Activated CD8-positive, alpha-beta T cell treated with anti-CD3 and anti-CD28 coated beads, Interleukin-2, amount 10 ng/mL, durations not matched to agents 7 days and 5 days (primary cell): ENCODE measurements at places on chromosomes 11 and 22.

DNA sequence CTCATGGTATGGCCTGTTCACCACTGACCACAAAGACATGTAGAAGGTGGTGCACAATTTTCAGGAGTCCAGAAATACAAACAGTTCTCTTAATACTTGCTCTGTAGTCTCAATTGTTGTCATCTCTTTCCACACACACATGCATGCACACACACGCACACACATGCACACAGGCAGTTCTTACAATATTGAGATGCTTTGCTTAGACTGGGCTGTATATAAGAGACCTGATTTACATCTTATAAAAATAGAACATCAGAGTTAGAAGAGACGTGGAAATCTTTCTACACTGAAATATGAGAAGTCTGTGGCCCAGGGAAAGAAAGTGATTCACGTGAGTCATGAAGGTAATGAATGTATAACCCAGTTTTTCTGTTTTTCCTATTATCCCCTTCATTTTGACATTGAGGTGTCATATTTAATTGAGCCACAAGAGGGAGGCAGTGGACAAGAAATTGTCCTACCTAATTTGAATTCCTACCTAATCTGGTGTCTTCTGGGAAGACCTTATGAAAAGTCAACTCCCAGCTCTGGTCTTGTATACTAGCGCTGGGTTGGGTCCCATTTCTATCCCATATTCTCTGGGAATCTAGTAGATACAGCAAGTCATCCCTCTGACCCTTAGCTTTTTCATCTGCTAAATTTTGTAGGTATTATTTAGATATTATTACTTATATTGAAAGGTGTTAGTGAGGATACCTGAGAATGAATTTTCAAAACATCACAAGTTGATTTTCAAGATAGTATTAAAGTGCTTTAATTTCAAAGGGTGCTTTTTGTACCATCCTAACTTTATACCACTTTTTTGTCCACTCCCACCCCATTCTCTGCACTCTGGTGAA, 14.9 kb upstream of the MS4A4A start:
- peak; percentile 26 for DNase-seq
- H3K4me3 ChIP-seq, result no peak overlapping the region
- H3K27me3 ChIP-seq, result peaks cover 4% of the 10 kb centered on the region
- no peaks in the 10 kb centered on the region for H3K36me3 ChIP-seq
- H3K4me1 ChIP-seq, result no peaks in the 10 kb centered on the region
- H3K27ac ChIP-seq, result no peak overlapping the region

DNA sequence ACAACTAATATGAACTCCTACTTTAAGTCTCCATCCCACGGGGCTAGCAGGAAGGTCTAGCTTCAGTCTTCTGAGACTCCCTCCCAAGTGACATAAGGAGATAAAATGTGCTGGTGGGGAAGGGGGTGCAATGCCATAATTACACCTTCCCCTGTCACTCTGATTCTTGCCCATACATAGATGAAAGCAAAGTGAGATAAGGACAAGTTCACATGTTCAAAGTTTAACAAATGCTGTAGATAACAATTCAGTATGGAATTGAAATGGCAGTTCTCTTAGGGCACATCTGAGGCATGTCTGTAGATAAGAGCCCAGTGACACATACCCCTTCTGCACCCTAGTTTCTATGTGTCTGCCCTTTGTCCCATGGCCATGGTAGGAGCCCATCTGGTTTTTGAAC, 38.2 kb upstream of the PANX1 start:
- no peaks in the 10 kb centered on the region for H3K27me3 ChIP-seq
- H3K4me1 ChIP-seq, result no peaks in the 10 kb centered on the region
- H3K4me3 ChIP-seq, result no peak overlapping the region
- no peak for DNase-seq
- H3K36me3 ChIP-seq, result no peaks in the 10 kb centered on the region

GRCh38 chr22:46936378-46936903, 174.0 kb downstream of the TBC1D22A start:
- H3K27ac ChIP-seq, result no peak overlapping the region
- H3K4me1 ChIP-seq, result peaks cover 31% of the 10 kb centered on the region
- no peak overlapping the region for H3K4me3 ChIP-seq
- no peak for DNase-seq
- H3K27me3 ChIP-seq, result no peaks in the 10 kb centered on the region

DNA sequence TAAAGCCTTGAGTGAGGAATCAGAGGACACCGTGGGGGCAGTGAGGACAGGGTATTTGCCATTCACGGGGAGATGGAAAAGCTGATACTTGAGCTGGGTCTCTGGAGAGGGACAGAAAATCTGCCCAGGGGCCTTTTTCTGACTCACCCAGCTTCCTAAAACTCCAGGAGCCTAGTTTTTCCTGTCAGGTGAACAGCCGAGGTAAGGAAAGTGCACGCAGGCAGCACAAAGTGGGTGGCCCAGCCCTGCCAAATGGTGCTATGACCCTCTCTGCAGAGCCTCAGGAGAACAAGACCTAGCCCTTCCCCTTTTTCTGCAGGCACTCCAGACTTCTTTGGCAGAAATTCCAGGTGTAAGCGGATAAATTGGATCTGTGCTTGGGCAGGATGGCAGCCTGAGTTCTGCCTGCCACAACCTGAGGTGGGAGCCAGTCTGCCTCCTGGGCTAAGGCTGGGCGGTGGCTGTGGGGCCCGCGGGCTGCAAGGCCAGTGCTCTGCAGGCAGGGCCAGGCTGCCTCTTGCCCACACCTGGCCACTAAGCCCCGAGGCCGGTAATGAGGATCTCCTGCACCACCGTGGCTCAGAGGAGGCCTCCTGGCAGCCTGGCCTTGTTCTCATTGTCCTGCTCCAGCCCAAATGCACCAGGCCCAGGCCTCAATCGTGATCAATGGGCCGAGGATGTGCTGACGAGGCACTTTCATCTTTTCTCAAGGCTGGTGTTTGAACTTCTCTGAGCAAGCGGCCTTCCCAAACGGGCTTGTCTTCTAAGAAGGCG, 72.9 kb upstream of the LMO1 start:
- H3K4me3 ChIP-seq, result no peak overlapping the region
- no peaks in the 10 kb centered on the region for H3K4me1 ChIP-seq
- no peak for DNase-seq
- no peak overlapping the region for H3K27ac ChIP-seq
- H3K36me3 ChIP-seq, result no peaks in the 10 kb centered on the region

DNA sequence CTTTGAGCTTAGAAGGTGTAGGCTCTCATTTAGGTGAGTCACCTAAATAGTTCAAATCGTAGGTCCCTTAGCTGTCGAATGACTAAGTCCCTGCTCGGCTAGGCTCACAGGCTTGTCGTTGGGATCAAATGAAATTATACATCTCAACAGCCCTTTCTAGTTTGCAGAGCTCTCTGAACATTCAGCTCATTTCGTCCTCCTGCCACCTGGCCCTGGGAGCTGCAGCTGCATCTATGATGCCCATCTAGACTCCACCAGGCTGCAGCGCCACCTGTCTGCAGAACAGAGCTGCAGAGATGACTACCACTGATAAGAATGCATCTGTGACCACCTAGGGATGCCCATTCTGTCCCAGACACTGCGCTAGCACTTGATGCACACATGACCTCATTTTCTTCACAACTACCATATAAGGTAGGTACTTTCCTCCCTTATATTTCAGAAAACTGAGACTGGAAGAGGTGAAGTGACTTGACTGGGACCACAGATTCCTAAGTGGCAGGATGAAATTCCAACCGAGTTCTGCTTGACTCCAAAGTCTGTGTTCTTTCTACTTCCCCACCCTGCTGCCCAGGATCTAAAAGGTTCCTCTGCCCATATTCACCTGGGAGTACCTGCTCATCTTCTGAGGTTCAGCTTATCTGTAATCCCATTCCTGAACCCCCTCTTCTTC, 141.1 kb upstream of the NARS2 start:
- H3K27ac ChIP-seq, result no peak overlapping the region
- DNase-seq, result peak; percentile 52
- peaks cover 4% of the 10 kb centered on the region for H3K27me3 ChIP-seq
- H3K4me3 ChIP-seq, result no peak overlapping the region
- H3K4me1 ChIP-seq, result no peaks in the 10 kb centered on the region
- no peaks in the 10 kb centered on the region for H3K36me3 ChIP-seq

DNA sequence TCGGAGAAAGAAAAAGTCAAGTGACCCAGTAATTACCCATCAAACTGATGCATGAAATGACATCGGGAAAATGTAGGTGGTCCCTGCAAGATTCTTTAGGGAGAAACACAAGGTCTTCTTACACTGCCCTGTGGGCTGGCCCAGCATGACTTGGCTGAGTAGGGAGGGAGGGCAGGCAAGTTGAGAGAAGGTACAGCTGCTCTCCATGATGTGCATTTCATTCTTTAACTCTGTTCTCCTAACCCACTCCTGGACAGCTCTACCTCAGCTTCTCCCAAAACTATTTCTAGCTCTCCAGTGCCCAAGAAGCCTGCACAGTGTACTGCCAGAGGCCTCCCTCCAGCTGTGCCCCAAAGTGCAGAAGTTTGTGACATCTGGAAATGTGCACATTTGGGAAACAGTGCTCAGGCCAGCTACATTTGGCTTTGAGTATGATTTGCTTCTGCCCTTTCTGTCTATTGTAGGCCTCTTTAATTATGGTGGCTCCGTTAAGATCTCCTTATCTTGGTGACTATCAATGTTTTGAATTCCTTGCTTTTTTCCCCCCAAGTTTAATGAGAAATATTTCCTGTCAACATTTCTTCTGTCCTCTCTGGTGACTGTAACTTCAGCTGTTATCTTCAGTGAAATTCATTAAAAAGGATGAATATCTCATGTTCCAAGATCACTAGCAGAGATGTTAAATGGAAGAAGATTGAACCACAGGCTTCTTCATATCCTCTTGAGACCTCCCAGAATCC, 26.7 kb upstream of the PRSS23 start:
- H3K4me1 ChIP-seq, result no peaks in the 10 kb centered on the region
- no peak overlapping the region for H3K27ac ChIP-seq
- peaks cover 6% of the 10 kb centered on the region for H3K27me3 ChIP-seq
- DNase-seq, result no peak
- no peaks in the 10 kb centered on the region for H3K36me3 ChIP-seq
